ENCODE measurements at places on chromosomes 12 and 14.

- no peak for DNase-seq
Measured at GRCh38 chr14:22088614-22089342, 415.2 kb upstream of the OR4E1 start.

DNA sequence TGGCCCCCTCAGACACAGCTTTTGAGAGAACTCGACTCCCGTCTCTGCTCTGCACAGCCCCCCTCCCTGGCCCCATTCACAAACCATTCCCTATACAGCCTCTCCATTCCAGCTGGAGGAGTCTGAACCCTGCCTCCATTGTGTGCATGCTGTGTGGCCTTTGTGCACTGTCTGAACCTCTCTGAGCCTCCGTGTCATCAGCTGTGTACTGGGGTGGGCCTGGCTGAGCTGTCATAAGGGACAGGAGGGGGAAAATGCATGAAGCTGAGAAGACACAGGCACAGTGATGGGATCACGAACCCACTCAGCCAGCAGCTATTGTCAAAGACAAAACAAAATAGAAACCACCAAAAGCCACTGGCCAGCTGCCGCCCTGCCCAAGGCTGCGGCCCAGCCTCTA lies 130.8 kb downstream of the RFLNA start:
- DNase-seq, result no peak

GRCh38 chr12:12533238-12533829 lies 29.3 kb downstream of the DUSP16 start:
- no peak for DNase-seq

DNA sequence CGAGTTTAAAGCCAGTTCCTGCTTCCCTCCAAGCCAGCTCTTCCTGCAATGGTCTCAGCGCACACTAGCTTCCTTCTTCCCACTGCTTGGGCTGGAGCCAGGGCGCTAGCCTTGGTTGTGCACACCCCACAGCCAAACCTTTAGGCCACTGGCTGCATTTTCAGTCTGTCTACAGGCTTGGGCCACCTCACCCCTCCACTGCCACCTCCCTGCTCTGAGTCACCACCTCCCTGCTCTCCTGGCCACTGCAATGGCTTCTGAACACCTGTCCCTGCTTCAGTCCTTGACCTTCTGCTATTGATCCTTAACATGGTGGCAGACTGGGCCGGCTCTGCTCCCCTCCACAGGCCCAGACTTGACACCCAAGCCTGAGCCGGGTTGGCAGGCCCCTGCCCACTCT lies 151.1 kb downstream of the RBM19 start:
- no peak for DNase-seq

- no peak for DNase-seq
Measured at GRCh38 chr12:40561395-40561966, 130.8 kb upstream of the CNTN1 start.

DNA sequence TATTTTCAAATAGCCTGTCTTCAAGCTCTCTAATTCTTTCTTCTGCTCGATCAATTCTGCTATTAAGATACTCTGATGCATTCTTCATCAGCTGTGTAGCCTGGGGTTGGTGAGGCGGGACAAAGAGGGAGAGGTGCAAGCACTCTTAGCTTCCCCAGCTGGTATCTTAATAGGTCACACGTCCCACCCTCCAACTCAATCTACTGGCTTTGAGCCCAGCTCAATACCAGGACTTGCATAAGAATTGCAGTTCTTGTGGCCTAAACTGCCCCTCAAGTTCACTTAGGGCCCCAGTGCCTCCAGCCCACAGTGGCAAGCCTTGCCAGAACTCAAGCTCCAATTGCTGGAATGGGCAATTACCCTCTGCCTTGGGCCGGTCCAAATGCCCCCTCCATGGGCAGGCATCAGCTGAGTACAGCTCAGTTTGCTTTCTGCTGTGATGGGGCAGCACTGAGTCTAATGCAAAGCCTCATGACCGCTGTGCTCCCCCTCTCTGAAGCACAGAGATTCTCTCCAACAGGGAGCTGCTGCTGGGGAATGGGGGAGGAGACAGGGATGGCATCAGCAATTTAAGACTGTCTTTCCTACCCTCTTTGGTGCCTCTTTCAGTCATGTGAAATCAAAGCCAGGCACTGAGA lies 5.6 kb upstream of the SPATA7 start:
- no peak for DNase-seq

GRCh38 chr14:60102389-60102788 lies 10.7 kb downstream of the PCNX4 start:
- DNase-seq, result no peak

DNA sequence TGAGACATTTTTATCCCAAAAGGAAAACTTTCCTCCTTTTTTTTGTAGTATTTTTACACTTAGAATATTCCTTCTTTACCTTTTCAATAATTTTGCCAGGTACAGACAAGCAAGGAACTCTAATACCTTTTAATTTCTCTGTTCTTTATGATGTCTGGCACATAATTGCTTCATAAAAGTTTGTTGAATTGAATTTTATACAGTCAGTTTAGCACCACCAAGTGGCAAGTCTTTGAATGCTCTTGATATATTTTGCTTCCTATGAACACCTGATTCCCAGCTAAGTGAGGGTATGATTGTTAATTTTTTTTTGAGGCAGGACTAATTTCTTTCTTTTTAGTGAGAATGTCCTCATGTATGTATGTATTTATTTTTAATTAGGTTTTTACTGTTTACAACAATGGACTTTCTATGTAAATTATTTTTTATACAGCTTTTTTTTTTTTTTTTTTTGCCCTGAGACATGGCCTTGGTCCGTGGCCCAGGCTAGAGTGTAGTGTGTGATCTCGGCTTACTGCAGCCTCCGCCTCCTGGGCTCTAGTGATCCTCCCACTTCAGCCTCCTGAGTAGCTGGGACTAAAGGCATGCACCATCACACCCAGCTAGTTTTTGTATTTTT lies 6.9 kb downstream of the TBC1D15 start:
- DNase-seq, result no peak

- DNase-seq, result no peak
Measured at GRCh38 chr14:32403688-32404087, 74.6 kb downstream of the AKAP6 start.

DNA sequence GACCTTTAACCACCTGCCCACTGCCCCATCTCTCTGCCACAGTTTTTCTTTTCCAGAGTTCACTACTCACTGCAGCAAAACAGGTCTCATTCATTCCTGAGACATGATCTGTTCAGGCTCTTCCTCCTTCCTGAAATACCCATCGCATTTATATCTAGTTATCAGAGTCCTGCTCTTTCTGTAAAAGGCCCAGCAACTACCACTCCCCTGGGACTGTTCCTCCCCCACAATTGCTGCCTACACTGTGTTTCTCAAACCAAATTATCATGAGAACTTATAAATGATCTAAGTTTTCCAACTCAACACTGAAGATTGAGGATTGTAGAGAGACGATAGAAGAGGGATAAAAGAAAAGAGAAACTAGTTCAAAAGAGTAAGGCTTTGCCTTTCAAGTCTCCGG lies 40.8 kb upstream of the EPS8 start:
- DNase-seq, result no peak

DNA sequence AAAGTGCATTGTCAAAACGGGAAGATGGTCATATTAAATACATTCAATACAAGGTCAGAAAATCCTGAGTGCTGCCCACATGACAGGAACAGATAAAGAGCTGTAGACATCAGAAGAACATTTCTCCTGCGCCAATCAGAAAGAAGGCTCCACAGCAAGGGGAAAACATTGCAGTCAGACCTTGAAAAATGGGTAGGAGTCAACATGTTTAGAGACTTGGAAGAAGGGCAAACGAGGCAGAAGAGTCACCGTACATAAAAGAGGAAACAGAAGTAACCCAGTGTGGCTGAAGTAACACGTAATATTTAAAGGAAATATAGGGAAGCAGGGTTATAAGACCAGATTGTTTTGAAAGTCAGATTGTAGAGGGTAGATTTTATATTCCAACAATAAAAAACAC lies 11.9 kb downstream of the SPPL3 start:
- no peak for DNase-seq

GRCh38 chr14:81682701-81683100 lies 149.0 kb upstream of the SEL1L start:
- DNase-seq, result no peak

GRCh38 chr14:54776361-54777001 lies 126.1 kb downstream of the GCH1 start:
- DNase-seq, result peak; percentile 64

DNA sequence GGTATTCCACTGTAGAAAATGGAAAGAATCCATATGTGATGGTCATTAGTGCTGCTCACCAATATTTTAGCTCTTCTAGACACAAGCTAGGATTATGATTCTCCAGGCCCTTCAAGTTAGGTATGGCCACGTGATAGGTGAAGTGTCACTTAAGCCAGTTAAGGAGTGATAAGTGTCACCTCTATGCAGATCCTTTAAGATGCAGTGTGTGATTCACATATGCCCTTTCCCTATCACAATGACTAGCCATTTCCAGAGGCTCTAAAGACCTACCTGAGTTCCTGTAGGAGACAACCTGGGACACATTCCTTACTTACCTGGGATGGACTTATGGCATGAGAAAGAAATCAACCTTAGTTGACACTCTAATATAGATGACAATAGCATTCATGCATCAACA lies 343.2 kb downstream of the NELL2 start:
- no peak for DNase-seq

GRCh38 chr12:44876544-44877410 lies 662 bp upstream of the NELL2 start:
- DNase-seq, result no peak

DNA sequence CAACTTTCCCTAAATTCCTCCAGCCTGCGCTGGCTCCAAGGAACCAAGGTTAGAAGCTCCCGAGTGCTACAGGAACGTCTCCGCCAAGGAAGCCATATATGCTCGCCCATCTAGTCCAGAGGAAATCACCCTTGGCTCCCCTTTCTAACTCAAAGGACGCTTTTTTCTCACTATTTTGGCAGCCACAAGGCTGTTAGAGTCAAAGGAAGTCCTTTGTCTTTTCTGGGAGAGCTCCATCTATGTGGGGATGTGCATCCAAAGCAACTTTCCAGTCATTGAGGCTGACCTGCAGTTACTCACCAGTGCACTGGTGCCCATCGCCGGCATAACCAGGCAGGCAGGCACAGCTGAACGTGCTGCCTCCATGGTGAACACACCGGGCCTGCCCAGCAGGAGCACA lies 37.6 kb downstream of the RTRAF start:
- no peak for DNase-seq

- no peak for DNase-seq
Measured at GRCh38 chr14:64663174-64663573, 41.0 kb upstream of the PLEKHG3 start.

DNA sequence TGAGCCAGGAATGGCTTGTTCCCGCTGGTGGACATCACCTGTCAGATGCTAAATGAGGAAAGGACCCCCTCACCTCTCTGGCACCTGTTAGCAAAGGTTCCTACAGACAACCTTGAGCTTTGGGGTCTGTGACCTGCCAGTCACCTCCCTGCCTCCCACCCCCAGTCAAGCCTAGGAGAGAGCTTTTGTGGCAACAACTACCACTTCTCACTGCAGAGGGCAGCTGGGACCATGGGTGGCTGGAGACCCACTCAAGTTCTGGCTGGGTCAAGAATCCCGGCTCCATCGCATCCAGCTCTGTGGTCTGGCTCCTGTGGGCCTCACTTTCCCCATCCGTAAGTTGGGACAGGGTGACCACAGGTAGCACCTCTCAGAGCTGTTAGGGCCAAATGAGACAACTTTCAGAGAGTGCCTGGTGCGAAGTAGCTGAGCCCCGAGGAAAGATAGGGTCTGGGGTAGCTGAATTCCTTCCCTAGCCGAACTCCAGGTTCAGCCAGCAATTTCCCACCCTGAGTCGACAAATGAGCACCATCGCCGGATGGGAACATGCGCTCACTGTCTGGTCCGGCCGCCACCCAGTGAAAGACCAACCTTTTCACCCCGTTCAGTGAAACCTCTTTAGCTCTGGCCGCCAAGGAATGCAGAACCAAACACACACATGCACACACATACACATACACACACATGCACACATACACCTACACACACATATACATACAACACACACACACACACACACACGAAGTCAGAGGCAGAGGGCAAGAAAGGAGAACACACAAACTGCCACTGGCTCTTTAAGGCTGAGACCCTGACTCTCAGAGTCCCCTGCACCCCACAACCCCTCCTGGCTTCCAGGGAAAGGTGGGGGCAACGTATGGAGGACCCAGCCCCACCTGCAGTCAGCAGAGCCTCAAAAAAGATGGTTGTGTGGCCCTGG lies 1.9 kb downstream of the TMEM119 start:
- no peak for DNase-seq

- no peak for DNase-seq
Measured at GRCh38 chr14:100640471-100641273, 53.5 kb upstream of the BEGAIN start.

DNA sequence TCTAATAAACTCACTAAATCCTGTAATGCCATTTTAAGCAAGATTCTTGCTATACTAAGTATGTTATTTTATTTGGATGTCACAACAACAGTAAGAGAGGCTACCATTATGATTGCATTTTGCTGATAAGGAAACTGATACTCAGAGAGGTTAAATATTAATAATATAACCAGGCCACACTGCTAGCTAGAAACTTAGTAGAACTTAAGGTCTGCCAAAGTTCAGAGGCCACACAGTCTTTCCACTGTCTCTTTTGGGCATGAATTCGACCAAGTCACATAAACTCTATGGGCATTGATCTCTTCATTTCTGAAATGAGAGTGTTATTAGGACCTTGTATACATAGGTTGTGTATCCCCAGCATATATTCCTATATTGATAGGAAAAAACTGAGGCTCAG lies 147.9 kb downstream of the SYNE2 start:
- no peak for DNase-seq
